ENCODE measurements at places on chromosomes 12 and 14.

DNA sequence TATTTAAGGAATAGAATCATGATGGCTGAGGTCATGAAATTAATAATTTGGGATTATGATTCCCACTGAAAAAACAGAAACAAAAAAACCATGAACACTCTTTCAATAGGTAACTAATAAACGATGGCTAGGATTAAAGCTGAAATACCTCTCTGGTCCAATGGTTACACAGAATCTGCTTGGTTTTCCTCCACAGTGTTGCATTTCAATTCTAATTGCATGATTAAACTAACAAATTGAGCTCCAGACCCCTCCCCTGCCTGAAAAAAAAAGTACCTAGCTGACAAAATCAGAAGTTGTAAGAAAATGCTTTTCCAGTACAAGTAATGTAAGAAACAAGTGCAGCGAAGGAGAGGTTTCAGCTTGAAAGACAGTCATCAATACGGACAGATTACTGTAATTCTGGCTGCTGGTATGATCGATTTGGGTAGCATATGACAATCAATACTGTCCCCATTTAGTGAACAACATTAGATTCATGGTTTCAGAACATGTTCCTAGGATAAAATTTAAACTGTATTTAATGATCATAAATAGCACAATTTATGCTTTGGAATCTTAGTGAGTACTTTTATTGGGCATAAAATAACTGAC lies 32.0 kb downstream of the INSM2 start:
- DNase-seq: no peak

DNA sequence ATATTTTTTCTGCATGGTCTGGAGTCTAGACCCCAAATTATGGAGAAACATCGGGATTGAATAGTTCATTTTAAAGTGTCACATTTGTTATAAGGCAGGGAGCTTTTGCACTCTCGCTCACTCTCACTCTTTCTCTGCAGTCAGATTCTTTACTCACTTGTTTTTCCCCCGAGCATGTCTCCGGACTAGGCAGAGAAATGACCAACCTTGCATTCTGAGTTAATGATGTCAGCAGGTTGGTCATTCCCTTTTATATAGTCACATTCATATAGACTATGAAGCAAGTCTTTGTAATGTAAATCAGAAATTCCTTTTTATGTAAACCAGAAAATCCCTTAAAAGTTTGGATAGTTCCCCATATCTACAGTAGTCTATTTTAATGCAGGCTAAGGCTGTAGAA lies 4.1 kb downstream of the C12orf75 start:
- no peak for DNase-seq

- no peak for DNase-seq
Observed at GRCh38 chr12:66359300-66359699, 57.0 kb downstream of the HELB start.

- DNase-seq: peak; percentile 91
Observed at GRCh38 chr12:3122841-3123678, 45.9 kb downstream of the TSPAN9 start.

- no peak for DNase-seq
Observed at GRCh38 chr14:104926619-104927431, 2.1 kb downstream of the PLD4 start.

DNA sequence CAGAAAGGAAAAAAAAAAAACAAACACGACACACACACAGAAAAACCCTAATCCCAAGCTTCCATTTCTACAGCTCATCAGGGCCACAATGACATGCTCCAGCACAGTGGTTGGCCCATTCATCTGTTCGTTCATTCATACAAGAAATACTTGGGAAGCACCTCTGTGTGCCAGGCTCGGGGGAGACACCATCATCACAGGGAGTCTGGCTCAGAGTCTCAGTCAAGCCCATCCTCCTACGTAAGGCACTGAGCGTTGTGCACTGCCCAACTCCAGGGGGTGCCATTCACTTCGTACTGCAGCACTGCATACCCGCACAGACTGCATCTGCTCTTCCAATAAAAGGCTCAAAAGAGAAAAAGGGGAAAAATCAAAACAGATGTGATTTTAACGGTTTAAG lies 15.3 kb downstream of the VPS37B start:
- DNase-seq: peak; percentile 76

DNA sequence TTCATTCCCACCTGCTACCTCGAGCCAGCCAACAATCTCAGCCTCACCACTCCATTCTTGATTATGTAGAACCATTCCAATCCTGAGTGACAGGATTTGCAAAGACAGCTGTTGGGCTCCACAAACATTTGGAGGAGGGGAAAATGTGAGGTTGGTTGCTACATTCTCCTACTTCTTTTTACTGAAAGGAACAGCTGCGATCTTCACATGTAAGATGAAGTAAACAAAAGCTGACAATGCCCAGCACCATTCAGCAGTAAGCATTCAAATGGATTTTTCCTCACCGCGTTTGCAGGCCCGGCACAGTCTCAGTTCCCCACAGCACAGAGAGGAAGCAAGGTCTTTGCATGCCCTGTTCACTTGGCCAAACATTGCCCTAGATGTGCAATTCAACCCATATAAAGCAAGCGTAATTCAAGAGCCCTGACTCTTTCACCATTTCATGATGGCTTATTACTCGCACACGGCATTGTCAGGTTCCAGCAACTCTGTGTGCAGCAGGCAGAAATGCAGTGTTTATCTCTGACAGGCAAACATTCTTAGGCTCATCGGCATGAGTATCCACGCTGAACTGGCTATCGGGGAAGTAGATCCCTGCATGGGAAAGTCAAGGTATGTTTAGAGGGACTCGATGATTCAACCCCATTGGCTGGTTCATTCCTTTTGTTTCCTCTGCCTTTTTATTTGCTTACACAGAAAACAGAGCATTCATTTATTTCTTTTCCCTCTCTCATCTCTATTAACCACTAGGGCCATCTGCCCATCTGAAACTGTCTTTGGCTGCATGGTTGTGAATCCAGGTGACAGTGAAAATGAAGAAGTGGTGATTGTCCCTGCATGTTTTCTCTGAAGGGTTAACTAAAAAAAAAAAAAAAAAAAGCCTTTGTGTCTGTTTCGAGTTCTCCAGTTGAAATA lies 236.1 kb upstream of the PLEKHG7 start:
- no peak for DNase-seq
